ENCODE measurements at places on chromosomes 2 and 18. TPM values are rescaled to one million over a fixed set of nuclear protein-coding genes. Genes with fewer than 3 reads are reported as not detected.

DNA sequence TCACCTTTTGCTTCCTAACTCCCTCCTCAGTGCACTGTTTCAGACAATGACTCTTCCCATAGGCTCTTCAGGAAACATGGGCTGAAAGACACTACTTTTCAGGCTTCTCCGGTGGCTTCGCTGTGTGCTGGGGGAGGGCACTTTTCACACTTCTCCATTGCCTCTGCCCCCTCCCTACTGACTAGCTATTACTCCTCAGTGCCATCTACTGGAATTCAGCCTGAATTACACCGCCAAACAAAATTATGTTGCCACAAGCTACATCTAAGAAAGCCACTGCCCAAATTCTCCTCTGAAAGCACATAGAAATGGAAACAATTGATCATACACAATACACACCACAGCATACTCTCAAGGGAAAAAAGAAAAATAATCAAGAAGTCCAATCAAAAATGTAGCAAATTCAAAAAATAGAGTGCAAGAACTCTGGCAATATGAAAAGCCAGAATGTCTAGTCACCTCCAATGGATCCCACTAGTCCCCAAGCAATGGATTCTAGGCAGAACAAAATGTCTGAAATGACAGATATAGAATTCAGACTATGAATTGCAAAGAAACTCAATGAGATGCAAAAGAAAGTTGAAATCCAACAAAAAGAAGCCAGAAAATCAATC lies 1139.4 kb upstream of the GYPC start:
- DNase-seq, result no peak

- DNase-seq, result no peak
These were observed 119.3 kb upstream of the MAPRE2 start for GRCh38 chr18:34921811-34922385.

GRCh38 chr2:6337472-6337820 lies 528.3 kb downstream of the CMPK2 start:
- DNase-seq, result no peak

GRCh38 chr2:3661149-3661660 lies 3.2 kb downstream of the ALLC start:
- no peak for DNase-seq

The GAL3ST2 gene
- total RNA-seq, result 1.1 TPM
